ENCODE measurements at places on chromosomes 16 and 17.

DNA sequence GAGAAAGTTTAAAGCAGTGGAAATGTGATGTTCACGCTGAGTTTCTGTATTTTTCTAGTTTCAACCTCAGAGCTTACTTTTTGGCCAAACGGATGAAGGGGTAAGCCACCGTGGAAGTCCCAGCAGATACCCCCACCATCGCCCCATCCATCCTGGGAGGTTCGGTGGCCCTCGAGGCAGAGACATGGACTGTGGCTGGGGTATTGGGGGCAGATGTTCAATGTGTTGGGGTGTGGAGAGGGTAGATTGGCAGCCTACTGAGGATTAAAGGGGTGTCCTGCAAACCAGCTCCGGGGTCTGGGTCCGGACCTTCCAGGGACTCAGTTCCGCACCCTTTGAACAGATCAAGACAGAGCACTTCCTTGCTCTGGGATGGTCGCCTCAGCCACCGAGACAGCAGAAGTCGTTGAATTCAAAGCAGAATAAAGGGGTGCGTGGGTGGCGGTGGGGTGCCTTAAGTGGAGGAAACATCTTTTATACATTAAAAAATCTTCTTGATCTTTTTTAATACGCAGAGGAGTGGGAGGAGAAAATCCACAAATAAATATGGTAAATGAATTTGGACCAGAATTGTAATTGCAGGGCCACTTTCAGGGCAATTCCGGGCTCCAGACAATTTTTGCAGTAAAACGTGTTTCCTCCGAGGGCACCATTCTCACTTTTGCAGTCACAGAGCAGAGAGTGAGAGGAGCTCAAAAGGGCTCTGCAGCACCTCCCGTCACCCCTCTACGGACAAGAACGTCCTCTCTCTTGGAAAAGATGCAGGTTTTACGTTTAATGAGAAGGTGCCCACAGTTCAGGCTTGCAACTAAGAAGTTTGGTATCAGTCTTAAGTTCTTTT, 8.2 kb upstream of the CBX8 start:
- DNase-seq, result no peak

DNA sequence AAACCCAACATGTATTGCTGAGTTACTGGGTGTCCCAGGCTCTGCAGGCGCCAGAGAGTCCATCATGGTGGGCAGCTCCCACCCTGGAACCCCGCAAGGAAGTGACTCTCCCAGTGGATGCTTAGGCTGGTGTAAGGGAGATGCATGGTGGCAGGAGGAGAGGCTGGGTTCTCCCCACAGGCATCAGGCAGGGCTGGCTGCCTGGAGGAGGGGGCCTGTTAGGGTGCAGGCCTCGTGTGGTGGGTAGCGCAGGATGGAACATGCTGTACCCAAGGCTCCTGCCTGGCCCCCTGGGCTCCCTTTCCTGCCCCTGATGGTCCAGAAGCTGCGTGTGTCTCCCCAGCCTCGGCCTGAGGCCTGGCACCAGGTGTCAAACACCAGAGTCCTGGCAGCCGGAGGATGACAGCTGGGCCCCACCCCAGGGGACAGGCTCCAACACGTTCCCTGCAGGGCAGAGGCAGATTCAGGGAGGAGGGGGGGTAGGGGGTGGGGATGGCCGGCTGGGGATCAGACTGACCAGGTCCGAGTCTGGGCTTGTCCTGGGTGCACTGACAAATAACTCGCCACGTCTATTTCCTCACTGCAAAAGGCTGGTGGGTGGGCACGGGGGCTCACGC, 40.2 kb upstream of the CIBAR2 start:
- no peak for DNase-seq

DNA sequence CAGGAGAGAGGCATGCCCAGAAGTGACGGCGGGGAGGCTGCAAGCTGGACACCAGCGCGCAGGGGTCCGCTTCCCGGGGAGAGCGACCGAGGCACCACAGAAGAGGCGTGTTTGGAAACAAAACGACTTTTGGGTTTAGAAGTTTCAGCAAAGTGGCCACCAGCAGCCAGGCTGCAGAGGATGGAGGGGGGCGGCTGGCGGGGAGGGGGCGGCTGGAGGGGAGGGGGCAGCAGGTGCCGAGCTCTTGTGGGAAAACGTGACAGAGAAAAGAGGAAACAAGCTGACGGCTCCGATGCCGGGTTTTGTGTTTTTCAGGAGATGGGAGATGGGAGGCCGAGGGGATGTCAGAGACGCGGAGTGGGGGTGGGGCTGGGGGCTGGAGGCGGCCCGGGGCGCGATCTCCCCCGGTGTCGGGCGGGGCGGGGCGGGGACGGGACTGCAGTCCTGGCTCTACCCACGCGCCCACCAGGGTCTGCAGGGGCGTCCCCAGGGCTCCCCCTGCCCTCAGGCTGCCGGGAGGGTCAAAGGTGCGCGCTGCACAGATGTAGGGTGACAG, 32.1 kb upstream of the RPH3AL start:
- DNase-seq, result no peak

GRCh38 chr16:14196011-14196410, 124.9 kb downstream of the MRTFB start:
- no peak for DNase-seq

DNA sequence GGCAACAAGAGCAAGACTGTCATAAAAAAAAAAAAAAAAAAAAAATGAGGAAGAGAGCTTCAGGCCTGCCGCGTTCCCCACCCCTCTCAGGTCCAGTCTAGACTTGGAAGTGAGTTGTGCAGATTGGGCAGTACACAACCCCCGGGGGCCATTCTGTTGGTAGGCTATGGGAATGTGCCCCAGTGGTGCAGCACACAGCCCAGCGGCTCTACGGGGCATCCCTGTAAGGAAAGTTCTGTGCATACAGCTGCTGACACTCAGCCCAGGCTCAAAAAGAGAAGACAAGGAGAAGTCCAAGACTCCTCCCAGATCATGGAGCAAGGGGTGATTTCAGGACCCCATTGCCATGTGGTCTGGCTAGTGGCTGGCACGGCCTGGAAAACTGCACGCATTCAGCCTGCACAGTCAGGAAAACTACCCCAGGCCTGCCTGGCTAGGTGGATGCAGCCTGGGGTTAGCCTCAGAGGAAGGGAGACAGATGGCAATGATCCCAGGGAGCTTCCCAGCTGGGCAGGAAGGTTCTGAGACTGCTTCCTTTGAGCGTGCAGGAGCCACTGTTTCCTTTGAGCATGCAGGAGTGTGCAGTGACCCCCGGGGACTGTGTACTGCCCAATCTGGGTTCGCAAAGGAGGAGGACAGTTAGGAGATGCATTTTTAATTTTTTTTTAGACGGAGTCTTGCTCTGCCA, 44.8 kb downstream of the PECAM1 start:
- no peak for DNase-seq

- DNase-seq, result no peak
These were observed at the start of the genes RPS6KB1 and TUBD1 for GRCh38 chr17:59892924-59893675. Gene RPS6KB1 (plus strand): TSS chr17:59893121. CDS start chr17:59893185, 64 bp downstream. Gene TUBD1 (minus strand): TSS chr17:59892943. CDS start chr17:59891002, 1,941 bp downstream.

Data from RKO (cell line).